ENCODE measurements at places on chromosomes 7 and 10.

- DNase-seq = no peak
These were observed 1171.6 kb upstream of the C7orf33 start for GRCh38 chr7:147418966-147419365.

GRCh38 chr7:47818796-47819606, 129.3 kb downstream of the PKD1L1 start:
- DNase-seq = no peak

DNA sequence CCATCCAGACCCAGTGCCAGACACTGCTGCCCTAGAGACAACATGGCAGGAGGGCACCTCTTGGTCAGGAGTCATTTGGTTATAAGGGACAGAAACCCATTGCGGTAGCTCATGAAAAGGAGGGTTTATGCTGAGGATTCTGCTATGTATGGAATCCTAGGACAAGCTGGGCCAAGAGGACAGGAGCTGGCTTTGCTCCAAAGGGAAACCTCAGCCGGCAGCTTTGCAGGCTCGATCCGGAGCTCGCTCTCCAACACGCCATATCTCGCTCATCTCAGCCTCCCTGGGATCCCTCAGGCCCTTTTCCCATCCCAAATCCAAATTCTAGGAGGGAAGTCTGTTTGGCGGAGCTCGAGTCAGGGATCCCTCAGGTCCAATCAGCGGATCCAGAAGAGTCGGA, 345.7 kb downstream of the GLRX3 start:
- no peak for DNase-seq

DNA sequence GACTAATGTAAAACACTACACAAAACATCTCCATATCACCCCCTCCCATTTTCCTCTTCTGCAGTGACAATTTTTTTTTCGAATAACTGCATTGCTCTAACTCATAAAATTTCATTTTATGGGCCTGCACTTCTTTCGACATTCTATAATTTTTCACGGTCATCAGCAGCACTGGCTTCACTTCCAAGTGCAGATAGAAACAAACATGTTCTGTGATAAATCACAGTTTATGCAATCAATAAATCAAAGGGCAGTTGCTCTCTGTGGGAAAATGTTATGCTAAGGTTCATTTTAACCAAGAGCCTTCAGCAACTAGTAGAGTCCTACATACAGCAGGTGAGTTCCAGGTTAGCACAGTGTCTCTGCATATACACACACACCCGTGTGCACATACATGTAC, 100.1 kb downstream of the GPAM start:
- no peak for DNase-seq

DNA sequence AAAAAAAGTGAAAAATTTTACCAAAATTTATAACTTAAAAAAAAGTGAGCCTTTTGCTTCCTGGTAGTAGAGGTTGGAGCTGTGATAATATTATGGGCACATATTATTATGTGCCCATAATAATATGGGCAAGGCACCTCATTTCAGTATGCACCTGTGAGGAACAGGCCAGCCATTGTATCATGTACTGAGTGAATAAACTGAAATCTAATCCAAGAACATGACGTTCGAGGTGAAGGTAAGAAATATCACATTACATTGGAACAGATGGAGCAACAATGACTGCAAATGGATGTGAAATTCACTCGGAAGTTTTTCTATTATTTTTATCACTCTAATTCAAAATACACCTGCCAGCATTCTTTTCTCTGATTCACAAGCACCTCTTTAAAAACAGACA, 216.0 kb downstream of the KLF6 start:
- DNase-seq = no peak

DNA sequence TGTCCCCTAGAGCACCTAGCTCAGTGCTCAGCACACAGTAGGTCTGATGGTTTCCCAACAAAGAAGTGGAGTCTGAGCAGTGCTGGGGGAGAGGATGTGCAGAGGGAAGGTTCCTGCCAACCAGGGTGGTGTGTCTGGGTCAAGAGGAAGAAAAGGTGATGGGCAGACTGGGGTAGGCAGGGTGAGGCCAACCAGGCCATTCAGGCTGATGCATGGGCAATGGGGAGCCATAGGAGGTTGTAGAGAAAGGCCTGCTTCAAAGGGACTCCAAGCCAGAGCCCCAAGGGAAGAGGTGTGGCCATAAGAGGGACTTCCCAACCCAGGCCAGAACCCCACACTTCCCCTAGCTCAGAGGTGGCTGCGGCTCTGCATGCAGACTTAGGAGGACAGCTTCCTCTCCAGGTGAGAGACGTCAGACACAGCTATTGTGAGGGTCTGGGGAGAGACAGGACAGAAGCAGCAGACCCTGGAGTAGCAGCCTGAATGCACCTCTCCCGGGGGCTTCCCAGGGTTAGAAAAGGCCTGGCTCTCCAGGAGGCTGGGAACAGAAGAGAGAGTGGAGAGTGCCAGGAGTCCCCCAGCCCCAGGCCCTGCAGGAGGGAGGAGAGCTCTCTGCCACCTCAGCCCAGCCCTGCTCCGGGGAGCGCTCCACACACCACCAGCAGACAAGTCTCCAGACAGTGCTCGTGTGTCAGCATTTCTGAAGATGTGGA, 87.4 kb upstream of the ZMIZ1 start:
- no peak for DNase-seq

DNA sequence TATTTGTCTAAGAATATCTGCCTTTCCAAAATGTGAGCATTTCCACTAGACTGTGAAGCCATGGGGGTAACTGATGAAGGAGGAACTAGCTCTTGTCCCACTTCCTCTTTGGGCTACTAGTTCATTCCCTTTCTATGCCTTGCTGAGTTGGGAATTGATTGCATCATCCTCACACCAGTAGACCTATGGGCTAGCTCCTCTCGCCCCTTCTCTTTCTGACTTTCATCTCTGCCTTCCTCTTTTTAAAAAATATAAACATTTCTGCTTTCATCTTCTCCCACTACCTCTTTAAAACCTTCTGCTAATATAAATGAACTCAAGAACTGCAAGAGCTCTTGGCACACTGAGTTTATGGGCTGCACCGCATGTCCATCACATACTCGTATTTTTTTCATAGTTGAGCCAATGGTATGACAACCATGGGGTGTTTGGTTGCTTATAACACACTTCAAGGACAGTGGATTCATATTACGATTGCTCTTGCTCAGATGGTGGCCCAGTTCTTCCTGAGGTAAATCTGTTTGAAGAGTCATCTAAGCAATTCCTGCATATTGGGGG, 182.0 kb downstream of the REEP3 start:
- DNase-seq = no peak

- no peak for DNase-seq
These were observed 6.9 kb downstream of the PPP2R2D start for GRCh38 chr10:131907679-131908078.

GRCh38 chr10:31618541-31619291, 299.7 kb downstream of the ZEB1 start:
- DNase-seq = no peak

GRCh38 chr7:28055161-28055544, 125.4 kb downstream of the JAZF1 start:
- DNase-seq = no peak
